Activated naive CD4-positive, alpha-beta T cell treated with anti-CD3 and anti-CD28 coated beads, Interleukin-2, amount 50 U/mL, for 72 hours (primary cell): ENCODE measurements at places on chromosomes 2 and 18. TPM values are rescaled to one million over a fixed set of nuclear protein-coding genes. Genes with fewer than 3 reads are reported as not detected.

Gene TBR1
- 0.04 TPM for total RNA-seq

Gene MDH1B
- 0.36 TPM for total RNA-seq

Gene SLC25A12
- total RNA-seq: 33.3 TPM

Gene CD8B2
- total RNA-seq: not detected

Gene ABCB11
- not detected for total RNA-seq

Gene SMYD5
- 41.1 TPM for total RNA-seq

Gene KCNG2
- not detected for total RNA-seq

DNA sequence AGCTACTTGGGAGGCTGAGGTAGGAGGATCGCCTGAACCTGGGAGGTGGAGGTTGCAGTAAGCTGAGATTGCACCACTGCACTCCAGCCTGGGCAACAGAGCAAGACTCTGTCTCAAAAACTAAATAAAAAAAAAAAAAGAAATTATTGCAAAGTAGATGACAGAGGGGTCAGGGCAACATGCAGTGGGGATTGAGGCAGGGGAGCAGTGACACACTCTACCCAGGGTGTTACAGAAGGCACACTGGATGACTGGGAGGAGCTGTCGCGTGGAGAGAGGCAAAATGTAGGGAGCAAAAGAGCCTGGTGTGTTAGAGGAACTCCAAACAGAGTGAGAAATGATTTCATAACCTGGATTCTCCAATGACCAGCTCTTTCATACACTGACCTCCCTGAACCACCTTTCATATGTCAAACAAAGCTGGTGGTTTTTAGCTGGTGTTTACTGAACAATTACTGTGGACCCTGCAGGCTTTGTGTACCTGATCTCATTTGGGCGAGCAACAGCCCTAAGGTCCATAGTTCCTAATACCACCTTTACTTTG, 22.1 kb downstream of the FBXO41 start:
- DNase-seq: no peak

DNA sequence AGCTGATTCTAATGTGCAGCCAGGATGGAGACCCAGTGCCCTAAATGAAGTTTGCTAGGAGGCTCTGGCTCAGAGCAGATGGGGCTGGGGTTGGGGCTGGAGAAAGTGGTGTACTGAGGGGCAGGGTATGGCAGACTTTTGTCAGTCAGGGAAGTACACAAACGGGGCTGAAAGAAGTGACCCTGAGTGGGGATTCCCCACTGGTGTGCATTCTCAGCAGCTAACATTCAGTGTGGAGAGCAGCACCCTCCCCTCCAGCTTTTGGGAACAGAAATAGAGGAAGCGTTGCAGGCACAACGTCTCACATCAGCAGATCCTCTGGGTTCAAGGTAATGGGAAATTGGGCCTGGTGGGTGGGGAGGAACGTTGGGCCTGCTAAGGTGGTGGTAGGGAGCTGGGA, 89.1 kb upstream of the GCFC2 start:
- DNase-seq: no peak

DNA sequence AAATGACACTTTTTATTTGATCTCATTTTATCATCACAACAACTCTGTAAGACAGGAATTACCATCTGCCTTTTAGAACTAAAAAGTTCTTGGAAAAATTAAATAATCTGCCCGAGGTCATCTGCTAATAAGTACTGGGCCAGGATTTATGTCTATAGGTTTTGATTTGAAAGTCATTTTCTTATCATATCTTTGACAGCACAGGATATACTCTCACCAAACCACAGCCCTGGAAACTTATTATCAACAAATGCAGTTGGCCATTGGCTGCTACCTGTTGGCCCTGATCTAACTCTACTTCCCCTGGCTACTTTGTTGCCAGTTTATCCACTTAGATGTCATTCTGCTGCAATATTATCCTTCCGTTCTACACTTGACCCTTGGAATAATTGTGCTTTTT, 354.6 kb downstream of the RAD51AP2 start:
- no peak for DNase-seq

GRCh38 chr2:60116161-60116875, 437.1 kb downstream of the BCL11A start:
- DNase-seq: no peak

- DNase-seq: no peak
Observed at GRCh38 chr2:44774826-44775492, 166.5 kb upstream of the SIX3 start.

DNA sequence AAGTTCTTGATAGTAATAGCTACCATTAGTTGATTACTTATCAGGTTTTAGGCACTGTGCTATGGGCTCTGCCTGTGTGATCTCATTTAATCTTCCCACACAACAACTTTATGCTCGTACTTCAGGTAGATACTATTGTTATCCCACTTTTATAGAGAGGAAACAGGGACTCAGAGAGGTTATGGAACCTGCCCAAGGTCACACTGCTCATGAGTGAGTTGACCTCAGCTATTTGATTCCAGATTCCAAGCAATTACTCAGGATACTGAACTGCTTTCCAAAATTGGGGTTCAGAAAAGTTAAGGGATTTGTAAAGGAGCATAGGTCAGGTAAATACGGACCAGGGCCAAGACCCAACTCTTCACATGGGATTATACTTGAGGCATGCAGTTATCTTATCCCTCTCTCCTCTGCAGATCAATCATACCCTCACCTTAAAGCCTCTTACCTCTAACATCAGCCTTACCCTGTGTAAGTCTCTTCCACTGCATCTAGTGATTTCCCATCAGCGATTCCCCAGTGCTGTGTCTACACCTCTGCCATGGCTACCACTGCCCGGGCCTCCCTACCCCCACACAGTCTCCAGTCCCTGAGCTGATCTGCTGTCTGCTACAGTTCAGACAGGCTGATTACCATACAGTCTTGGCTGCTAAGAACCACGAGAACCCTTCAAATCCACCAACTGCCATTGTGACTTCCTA, 74.4 kb downstream of the ANTXR1 start:
- no peak for DNase-seq

GRCh38 chr2:180679693-180680092, 300.7 kb upstream of the UBE2E3 start:
- no peak for DNase-seq
